ENCODE measurements at places on chromosomes 3 and 15. TPM values are rescaled to one million over a fixed set of nuclear protein-coding genes. Genes with fewer than 3 reads are reported as not detected.
A peak's percentile ranks its signal among the peaks of the same experiment; 100 is the strongest.

Gene ISLR2
- total RNA-seq: not detected

Gene FBXW12
- total RNA-seq: not detected

GRCh38 chr15:101167753-101168462 lies 83.9 kb downstream of the CHSY1 start:
- peak; percentile 86 for DNase-seq

DNA sequence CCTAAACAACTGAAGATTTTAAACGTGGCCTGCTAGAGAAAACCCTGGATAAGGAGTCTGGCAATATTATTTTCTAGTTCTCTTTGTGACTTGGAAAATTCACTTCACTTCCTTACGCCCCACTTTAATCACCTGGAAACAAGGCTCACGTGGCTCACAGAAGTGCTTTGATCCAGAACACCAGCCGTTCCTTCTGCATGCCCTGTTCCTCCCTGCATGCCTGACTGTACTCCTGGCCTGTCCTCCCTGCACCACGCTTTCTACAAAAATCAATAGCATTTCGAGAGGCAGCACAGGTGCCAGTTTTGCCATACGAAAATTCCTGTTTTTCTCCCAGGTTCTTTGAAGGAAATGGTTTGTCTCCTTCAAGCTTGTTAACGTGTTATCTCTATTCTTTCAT lies 474.2 kb upstream of the RGMA start:
- no peak for DNase-seq

- DNase-seq: peak; percentile 3
These were observed 14.8 kb downstream of the LTF start for GRCh38 chr3:46449755-46450552.

Gene GRM2
- under 0.01 TPM for total RNA-seq

Gene LDHAL6B
- not detected for total RNA-seq

DNA sequence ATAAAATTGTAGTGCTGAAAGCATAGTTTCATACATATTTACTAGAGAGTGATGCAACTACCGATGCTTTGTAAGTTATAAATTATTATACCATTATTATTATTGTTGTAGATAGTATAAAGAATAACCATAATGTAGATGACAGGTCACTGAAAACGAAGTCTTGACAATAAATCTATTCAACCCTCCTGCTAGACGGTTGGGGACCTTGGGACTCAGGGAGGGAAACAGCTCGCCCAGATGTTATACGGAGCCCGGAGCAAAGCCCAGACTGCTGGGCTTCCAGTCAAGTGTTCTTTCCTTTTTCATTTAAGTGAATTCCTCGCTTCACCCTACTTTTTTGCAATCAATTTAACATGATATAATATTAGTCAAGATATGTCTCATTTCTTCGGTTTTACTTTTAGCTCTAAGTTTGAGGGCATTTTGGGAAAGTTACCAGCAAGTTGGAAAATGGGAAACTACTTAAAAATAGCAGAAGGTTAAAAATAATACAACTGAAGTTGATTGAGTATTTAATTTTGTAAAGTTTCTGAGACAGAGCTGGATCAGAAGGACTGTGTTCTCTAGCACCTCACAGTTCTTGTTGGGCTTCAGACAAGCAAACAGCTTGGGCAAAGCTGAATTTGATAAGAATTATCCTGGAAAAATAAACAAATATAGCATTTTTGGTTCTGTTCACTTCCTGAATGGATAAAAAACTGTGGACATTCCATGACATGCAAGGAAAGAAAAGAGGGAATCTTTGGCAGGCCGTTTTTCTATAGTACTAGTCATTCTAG lies 173.4 kb upstream of the TP63 start:
- DNase-seq: no peak

GRCh38 chr15:28123408-28124023 lies 24.4 kb upstream of the OCA2 start:
- peak; percentile 69 for DNase-seq

GRCh38 chr3:90145094-90145860 lies 1037.9 kb downstream of the EPHA3 start:
- no peak for DNase-seq

Gene EXD1
- 0.17 TPM for total RNA-seq
